ENCODE measurements at places on chromosomes 16 and 17.

GRCh38 chr16:9165681-9166080 is 74.2 kb downstream of the HAPSTR1 start:
- no peak for DNase-seq

GRCh38 chr17:32701871-32702270 is 175.1 kb downstream of the MYO1D start:
- DNase-seq, result no peak

DNA sequence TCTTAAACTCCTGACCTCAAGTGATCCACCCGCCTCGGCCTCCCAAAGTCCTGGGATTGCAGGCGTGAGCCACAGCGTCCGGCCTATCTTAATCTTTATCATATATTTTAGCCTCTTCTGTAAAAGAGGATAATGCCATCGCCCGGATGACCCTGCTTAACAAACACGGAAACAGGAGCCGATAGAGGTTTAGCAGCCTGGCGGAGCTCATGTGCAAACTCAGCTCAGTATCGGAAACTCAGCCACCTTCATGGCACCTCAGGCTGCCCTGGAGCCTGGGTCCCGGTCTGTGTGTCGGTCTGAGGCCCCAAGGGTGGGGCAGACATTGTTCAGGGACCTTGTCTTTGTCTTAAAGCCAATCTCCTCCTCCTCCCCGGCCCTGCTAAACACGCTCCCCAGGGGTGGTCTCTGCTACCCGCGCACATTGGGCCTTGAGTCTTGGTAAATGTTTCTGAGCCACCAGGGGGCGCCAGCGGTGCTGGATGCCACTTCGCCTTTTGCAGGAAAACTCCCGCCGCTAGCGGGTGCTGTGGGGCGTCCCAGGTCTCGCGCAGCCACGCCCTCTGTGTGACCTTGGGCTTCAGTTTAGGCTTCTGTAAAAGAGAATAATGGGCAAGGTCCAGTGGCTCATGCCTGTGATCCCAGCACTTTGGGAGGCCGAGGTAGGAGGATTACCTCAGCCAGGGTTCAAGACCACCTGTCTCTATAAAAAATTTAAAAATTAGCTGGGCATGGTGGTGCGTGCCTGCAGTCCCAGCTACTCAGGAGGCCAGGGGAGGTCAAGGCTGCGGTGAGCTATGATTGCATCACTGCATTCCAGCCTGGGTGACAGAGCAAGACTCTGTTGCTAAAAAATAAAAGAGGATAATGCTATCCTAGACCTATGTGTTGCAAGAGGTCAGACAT is 2.7 kb downstream of the CETP start:
- DNase-seq, result peak; percentile 95

DNA sequence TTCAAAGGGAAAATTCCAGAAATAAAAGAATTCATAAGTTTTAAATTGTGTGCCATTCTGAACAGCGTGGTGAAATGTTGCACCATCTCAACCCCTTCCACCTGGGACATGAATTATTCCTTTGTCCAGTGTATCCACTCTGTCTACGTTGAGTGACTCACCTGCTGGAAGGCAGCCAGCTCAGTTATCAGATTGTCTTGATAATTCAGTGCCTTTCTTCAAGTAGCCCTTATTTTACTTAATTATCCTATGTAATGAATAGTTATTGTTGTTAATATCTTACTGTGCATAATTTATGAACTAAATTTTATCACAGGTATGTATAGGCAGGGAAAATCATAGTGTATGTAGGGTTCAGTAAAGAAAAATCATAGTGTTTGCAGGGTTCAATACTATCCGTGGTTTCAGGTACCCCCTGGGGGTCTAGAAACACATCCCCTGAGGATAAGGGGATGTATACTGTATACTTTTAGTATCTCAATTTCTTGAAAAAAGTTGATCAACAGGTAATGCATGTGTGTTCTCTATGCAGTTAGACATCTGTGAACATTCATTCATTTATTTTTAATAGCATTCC is 7.7 kb upstream of the PCTP start:
- no peak for DNase-seq

DNA sequence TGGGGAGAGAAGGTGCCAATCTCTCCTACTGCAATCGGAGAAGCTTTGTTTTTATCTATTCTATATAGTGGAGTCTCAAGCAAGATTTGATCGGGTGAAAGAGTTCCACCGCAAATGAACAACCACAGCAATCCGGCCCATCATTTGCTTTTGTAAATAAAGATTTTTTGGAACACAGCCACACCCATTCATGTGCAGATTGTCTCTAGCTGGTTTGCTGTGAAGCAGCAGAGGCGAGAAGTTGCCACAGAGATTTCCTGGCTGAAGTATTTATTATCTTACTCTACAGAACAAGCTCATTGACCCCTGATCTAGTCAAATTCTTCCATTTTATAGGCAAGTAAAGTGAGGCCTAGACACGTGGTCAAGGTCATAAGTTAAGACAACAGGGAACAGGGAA is 195.5 kb upstream of the TNRC6C start:
- no peak for DNase-seq

- no peak for DNase-seq
Measured at GRCh38 chr16:67441907-67442306, 11.0 kb downstream of the HSD11B2 start.

DNA sequence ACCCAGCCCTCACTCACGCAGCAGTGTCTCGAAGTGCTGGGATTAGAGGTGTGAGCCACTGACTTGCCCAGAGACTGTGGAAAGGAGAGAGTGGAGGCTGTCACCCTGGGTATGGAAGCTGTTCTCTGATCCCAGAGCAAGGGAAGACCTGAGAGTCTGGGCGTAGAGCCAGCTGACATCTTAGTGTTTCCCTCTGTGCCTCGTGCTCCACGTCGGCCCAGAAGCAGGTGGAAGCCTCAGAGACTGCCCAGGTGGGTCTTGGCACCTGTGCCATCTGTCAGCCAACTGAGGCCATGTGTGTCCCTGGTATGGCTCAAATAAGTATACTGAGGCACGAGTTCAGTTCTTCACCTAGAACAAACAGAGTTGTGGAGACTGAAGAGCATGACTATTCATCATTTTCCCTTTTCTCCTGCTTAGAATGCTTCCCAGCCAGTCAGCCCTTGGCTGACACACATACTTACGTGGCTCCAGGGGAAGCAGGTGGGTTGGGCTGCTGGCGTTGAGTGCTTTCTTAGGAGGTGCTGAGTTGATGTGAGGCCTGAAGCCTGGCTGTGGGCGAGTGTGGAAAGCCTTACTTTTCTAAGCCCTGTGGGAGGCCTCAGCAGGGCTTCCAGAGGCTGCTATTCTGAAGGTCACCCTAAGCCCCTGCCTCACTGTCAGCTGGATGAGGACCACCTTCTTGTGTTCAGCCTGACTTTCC is 8.1 kb downstream of the CTRL start:
- DNase-seq, result no peak

DNA sequence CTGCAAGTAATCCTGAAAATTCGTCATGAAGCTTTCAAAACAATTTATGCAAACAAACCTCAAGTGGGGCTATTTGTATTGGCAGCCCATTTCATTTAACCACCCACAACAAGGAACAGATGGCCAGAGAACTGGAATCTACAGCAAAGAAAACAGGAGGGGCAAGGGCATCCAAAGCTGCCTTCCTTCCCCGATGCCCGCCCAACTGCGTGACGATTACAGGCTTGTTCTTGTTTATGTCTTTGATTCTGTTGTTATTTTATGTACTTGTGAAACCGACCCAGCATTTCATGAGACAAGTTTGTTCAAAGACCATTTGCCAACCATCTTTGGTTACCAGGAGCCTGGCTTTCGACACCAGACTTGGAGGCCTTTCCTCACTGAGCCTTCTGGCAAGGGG is 59.1 kb upstream of the IRX6 start:
- DNase-seq, result no peak

DNA sequence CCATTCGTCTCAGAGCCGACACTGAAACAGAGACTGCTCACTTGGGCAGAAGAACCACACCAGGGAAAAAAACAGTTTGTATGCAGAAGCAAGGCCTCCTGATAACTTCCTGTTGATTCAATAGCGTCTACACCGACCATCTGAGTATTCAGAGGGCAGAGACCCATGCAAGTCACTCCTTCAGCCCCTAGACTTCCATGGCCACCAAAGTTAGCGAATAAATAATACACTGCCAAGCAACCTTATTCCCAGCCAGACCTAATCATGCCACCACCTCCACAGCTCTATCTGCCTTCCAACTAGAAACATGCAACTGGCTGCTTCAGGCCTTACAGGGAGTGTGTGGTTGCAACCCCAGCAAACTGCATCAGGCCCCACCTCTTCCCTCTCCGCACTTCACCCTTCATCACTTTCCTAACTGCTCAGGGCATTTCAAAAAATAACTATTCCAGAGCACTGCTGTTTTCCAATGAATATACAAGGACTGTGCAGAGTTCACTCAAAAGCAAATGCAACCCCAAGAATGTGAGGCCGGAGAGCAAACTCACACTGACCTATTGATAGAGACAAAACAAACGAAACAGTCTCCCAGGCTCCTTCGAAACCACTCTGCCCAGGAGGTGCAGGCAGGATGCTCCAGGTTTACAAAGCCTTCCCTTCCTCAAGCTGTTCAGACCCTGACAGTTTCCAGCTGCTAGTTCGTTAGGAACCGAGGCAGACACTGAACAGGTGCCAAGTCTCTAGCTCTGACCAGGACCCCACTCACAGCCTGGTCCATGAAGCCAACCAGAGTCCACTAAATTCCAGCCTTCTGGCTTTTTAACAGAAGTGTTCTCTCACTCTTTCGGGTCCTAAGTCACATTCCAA is 3.6 kb downstream of the USP7 start:
- DNase-seq, result no peak

- no peak for DNase-seq
Measured at GRCh38 chr16:69861292-69862030, 89.7 kb upstream of the CLEC18A start.

- no peak for DNase-seq
Measured at GRCh38 chr16:35311475-35311874, 1852.1 kb downstream of the TP53TG3F start.

DNA sequence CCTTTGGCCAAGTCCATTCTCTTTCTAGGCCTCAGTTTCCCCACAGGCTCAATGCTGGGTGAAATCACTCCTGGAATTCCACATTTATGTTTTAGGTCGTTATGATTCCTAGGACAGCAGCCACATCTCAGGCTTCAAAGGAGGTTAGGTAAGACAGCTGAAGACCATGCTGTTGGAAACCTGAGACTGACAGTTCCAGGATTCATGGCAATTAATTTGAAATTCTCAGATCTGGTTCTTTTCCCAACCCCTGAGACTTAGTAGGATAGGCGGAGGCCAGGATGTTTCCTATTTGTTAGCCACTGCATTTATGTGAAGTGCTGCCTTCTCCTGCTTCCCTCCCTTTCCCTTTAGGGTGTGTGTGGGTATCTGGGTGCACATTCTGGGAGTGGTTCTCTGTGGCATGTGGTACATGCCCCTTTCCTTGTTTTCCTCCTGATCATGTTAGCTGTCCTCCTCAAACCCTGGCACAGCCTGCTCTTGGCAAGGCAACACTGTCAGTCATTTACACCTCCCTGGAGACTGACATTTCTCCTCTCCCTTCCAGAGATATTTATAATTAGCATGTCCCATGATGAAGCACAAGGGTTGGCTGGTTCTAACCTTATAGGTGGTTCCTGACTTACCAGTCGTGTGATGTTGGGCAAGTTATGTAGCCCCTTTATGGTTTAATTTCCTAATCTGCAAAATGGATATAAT is 91.4 kb upstream of the SALL1 start:
- no peak for DNase-seq

DNA sequence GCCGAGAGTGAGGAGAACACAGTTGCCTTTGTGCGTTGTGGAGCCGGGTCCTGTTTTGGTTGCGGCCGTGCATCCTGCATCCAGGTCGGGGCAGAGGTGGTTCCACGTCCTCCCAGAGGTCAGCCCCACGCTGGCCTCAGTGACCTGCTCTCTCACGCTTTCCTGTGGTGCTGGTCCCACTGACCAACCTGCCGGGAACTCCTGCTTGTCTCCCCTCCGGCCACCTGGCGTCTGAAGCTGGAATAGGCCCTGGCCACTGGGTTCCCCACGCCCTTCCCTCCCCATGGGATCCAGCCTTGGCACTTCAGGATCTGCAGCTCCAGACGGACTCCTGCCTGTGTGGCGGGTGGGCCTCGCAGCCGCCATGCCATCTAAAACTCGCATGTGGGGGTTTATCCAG is 85.5 kb upstream of the ZNF750 start:
- DNase-seq, result no peak

DNA sequence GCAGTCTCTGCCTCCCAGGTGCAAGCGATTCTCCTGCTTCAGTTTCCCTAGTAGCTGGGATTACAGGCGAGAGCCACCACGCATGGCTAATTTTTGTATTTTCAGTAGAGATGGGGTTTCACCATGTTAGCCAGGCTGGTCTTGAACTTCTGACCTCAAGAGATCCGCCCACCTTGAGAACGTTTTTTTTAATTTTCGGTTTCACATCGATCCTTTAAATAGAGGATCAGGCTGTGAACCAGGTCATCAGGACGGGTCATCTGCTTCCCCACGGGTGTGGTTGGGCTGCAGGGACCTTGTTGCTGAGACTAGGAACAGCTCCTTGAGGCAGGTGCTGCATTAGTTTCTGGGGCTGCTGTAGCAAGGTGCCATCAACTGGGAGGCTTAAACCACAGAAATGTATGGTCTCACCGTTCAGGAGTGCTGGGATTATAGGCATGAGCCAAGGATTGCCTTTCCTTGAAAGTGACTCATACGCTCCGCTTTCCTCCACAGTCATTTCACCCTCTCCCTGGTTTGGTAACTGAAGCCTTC is 7.9 kb upstream of the NAGPA start:
- no peak for DNase-seq

- no peak for DNase-seq
Measured at GRCh38 chr17:51725185-51725584, 433.3 kb downstream of the CA10 start.

DNA sequence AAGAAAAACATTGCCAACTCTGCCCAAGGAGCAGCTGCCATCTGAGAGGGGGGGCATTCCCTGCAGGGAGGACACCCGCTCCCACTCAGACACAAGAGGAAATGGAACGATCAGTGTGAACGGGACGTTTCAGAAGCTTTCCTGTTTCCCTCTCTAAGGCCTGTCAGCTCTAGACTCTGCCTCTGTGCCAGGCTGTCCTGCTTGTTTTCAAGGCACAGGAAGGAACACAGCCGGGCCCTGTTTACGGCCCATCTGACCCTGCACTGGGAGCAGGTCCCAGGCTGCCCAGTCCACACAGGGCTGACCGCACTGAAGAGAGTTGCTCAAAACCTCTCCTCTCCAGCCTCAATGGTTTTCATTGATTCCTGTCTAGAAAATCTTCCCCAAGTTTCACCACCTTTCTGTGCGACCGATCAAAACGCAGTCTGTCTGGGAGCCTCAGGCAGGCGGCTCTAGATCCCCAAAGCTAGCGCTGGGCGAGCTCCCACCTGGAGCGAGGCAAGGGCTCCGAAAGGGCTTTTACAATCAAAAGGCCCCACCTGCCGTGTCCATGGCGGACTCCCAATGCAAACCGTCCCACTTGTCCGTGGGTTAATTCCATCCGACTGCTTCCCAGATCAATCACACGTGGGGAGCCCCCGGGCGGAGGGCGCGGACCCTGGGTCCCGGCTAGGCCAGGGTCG is 1.5 kb downstream of the PIEZO1 start:
- peak; percentile 51 for DNase-seq

Data from endothelial cell (in vitro differentiated cells).